ENCODE measurements at places on chromosomes 3 and 15. TPM values are rescaled to one million over a fixed set of nuclear protein-coding genes. Genes with fewer than 3 reads are reported as not detected.

The SPTBN5 gene
- total RNA-seq: 0.03 TPM

The ACAD11 gene
- 2.2 TPM for total RNA-seq

The CA12 gene
- 1.7 TPM for total RNA-seq

The AGBL1 gene
- total RNA-seq: 18.5 TPM

The ZWILCH gene
- 10.6 TPM for total RNA-seq

The LTK gene
- 0.34 TPM for total RNA-seq

The TMEM45A gene
- total RNA-seq: 7.0 TPM

The GPR149 gene
- not detected for total RNA-seq

DNA sequence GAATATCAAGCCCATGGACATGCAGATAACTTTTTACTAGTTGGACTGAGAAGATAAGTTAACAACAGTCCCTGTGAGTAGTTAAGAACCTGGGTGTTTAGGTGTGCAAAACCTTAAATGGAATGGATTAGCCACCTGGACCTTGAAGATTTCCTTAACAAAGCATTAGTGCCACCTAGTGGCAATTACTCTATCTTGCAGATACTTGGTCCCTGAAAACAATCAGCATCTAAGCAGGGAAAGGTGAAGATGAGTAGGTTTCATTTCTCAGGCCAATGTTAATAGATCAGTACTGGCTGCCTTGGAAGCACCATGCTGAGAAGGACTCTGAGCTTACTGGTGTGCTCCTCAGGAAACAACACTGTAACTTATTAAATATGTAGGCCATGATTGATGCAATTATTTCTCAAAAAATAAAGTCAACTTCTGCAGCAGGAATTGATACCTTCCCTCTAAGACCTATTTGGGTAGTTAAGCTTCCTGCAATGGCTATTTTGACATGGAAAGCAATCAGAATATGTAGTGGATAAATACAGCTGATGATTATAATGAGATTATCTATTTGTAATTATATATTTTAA is 329.4 kb downstream of the TBC1D5 start:
- no peaks in the 10 kb centered on the region for H3K27me3 ChIP-seq
- no peak overlapping the region for H3K27ac ChIP-seq
- DNase-seq: no peak
- H3K36me3 ChIP-seq: no peaks in the 10 kb centered on the region
- peaks cover 12% of the 10 kb centered on the region for H3K4me1 ChIP-seq

- H3K4me1 ChIP-seq: no peaks in the 10 kb centered on the region
- H3K27ac ChIP-seq: no peak overlapping the region
- no peaks in the 10 kb centered on the region for H3K27me3 ChIP-seq
These were observed 96.1 kb upstream of the PLSCR5 start for GRCh38 chr3:146701246-146701645.

GRCh38 chr3:12255393-12255792 is 33.5 kb upstream of the PPARG start:
- no peak for DNase-seq
- H3K4me1 ChIP-seq: no peaks in the 10 kb centered on the region
- no peaks in the 10 kb centered on the region for H3K36me3 ChIP-seq
- H3K4me3 ChIP-seq: no peak overlapping the region
- H3K27me3 ChIP-seq: no peaks in the 10 kb centered on the region
- no peak overlapping the region for H3K27ac ChIP-seq

DNA sequence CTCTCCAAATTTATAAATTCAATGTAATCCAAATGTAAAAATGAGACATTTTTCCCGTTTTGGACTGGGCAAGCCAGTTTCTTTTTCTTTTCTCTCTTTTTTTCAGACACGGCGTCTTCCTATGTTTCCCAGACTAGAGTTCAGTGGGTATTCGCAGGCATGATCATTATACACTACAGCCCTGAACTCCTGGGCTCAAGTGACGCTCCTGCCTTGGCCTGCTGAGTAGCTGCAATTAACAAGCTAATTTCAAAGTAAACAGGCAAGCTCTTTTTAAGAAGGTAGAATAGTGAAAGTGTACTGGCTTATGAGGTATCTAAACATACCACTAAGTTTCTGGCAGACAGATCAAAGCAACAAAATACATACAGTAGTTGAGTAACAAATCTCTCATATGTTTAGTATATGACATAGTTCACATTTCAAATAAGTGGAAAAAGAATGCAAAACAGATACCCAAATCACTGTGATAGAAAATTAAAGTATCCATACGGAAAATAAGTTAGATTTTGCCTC is 13.5 kb downstream of the HIGD1A start:
- H3K4me1 ChIP-seq: no peaks in the 10 kb centered on the region
- no peaks in the 10 kb centered on the region for H3K27me3 ChIP-seq
- H3K4me3 ChIP-seq: no peak overlapping the region
- H3K27ac ChIP-seq: no peak overlapping the region
- H3K36me3 ChIP-seq: peaks cover 38% of the 10 kb centered on the region
- DNase-seq: no peak

- no peak overlapping the region for H3K4me3 ChIP-seq
- DNase-seq: no peak
- no peaks in the 10 kb centered on the region for H3K27me3 ChIP-seq
- peaks cover 6% of the 10 kb centered on the region for H3K4me1 ChIP-seq
- no peaks in the 10 kb centered on the region for H3K36me3 ChIP-seq
- H3K27ac ChIP-seq: no peak overlapping the region
These were observed 141.9 kb upstream of the SMAD3 start for GRCh38 chr15:66923438-66923881.

GRCh38 chr15:51846463-51847230 is 17.2 kb downstream of the TMOD3 start:
- no peak overlapping the region for H3K4me3 ChIP-seq
- peaks cover 24% of the 10 kb centered on the region for H3K4me1 ChIP-seq
- H3K27ac ChIP-seq: peak overlapping the region; percentile 41
- no peaks in the 10 kb centered on the region for H3K27me3 ChIP-seq
- no peak for DNase-seq

DNA sequence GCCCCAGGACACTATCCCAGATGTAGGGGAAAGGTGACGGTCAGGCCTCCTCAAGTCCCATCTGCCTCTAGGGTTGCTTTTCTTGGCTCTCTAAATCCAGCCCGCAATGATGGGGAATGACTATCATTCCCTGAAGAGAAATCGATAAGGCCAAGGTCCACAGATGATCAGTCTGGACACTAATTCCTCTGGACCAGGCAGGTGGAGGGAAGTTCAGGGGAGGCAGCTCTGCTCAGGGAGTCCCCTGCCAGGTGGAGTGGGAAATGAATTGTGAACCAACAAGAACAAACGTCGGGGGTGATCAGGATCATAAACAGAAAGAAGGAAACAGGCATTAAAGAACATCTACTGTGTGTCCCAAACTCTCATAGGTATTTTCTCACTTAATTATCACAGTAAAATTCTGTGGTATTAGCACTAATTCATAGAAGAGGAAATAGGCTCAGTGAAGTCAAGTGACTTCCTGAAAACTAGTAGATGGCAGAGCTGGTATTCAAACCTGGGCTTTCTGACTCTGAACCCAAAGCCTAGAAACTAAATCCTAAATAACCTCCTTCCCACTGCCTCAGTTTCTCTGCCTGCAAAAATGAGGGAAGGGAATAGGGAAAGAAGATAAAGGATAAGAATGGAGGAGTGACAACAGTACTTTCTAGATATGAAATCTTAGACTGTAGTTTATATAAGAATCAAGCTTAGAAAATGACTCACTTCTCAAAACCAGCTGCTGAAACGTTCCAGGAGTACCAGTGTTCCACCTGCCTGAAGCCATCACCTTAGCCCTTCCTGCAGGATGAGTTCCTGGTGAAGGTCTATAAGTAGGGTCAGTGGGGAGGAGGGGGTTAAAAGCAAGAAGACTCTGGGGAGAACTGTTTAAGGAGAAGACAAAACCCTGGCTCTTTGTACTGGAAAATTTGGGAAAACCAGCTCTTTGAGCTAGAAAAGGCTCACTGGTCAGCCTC is 7.5 kb downstream of the BMF start:
- peaks cover 98% of the 10 kb centered on the region for H3K4me1 ChIP-seq
- H3K27me3 ChIP-seq: no peaks in the 10 kb centered on the region
- H3K4me3 ChIP-seq: no peak overlapping the region
- no peaks in the 10 kb centered on the region for H3K36me3 ChIP-seq

DNA sequence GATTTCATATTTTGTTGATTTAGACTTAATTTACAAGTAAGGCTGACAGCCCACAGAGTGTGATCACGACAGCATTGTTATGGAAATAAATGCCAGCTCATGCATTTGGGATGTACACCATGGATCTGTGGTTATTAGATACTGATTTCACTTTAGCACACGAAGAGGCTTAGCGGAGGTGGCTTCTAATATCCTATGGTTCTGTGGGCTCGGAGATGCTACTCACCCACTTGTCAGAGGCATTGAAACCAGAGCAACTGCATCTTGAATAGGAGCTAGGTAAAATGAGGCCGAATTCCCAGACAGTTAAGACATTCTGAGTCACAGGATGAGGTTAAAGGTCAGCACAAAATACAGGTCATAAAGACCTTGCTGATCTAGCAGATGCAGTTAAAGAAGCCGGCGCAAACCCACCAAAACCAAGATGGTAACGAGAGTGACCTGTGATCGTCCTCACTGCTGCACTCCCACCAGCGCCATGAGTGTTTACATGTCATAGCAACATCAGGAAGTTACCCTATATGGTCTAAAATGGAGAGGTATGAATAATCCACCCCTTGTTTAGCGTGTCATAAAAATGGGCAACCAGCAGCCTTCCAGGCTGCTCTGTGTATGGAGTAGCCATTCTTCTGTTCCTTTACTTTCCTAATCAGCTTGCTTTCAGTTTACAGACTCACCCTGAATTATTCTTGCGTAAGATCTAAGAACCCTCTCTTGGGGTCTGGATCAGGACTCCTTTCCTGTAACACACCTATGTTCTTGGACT is 117.5 kb downstream of the PGPEP1L start:
- H3K27ac ChIP-seq: no peak overlapping the region
- no peaks in the 10 kb centered on the region for H3K36me3 ChIP-seq
- peaks cover 4% of the 10 kb centered on the region for H3K4me1 ChIP-seq
- no peak for DNase-seq
- no peaks in the 10 kb centered on the region for H3K27me3 ChIP-seq

GRCh38 chr3:139630542-139630941 is 47.2 kb downstream of the NMNAT3 start:
- no peak for DNase-seq
- no peak overlapping the region for H3K27ac ChIP-seq
- no peaks in the 10 kb centered on the region for H3K36me3 ChIP-seq
- no peaks in the 10 kb centered on the region for H3K27me3 ChIP-seq

DNA sequence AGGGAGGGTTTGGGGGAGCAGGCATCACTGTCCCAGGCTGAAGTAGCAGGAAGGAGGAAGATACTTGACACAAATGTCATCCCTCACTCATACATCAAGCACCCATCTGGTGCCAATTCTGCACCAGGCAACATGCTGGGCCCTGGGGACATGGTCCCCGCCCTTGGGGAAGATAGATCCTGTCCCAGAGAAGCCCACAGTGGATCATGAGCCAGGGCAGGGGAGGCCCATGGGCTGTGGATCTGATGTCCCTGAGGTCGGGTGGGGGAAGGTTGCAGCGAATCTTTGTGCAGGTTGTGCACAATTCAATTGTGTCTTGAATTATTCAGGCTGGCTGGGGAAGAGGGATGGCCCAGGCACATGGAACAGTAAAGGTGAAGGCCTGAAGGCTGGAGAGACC is 6.4 kb upstream of the CCDC33 start:
- H3K27ac ChIP-seq: no peak overlapping the region
- no peak for DNase-seq
- peaks cover 2% of the 10 kb centered on the region for H3K27me3 ChIP-seq
- H3K4me3 ChIP-seq: no peak overlapping the region
- peaks cover 13% of the 10 kb centered on the region for H3K4me1 ChIP-seq
- H3K36me3 ChIP-seq: no peaks in the 10 kb centered on the region

GRCh38 chr3:63886858-63887257 is 23.2 kb downstream of the ATXN7 start:
- H3K27me3 ChIP-seq: no peaks in the 10 kb centered on the region
- no peak overlapping the region for H3K4me3 ChIP-seq
- no peak for DNase-seq

- no peaks in the 10 kb centered on the region for H3K4me1 ChIP-seq
- DNase-seq: no peak
These were observed 32.5 kb upstream of the THSD4 start for GRCh38 chr15:71082803-71083202.

Measured in gastrocnemius medialis (tissue), 4 donors.